ENCODE measurements at places on chromosomes 5 and 9.

GRCh38 chr5:79107020-79107796, 4.4 kb upstream of the BHMT start:
- DNase-seq: no peak

DNA sequence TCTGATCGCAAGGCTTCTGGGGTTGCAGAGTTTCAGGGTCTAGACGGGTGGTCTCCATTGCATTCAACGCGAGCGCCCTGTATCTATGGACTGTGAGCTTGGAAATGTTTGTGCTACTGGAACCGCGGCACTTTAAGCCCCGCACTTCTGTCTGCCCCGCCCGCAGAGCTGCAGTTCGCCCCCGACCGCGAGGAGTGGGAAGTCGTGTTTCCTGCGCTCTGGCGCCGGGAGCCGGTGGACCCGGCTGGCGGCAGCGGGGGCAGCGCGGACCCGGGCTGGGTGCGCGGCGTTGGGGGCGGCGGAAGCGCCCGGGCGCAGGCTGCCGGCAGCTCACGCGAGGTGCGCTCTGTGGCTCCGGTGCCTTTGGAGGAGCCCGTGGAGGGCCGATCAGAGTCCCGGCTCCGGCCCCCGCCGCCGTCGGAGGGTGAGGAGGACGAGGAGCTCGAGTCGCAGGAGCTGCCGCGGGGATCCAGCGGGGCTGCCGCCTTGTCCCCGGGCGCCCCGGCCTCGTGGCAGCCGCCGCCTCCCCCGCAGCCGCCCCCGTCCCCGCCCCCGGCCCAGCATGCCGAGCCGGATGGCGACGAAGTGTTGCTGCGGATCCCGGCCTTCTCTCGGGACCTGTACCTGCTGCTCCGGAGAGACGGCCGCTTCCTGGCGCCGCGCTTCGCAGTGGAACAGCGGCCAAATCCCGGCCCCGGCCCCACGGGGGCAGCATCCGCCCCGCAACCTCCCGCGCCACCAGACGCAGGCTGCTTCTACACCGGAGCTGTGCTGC, 1.0 kb downstream of the ADAMTS19 start:
- no peak for DNase-seq

- DNase-seq: no peak
Observed at GRCh38 chr9:89798547-89799120, 193.8 kb downstream of the GADD45G start.

GRCh38 chr5:38433160-38433861, 123.1 kb downstream of the LIFR start:
- no peak for DNase-seq

DNA sequence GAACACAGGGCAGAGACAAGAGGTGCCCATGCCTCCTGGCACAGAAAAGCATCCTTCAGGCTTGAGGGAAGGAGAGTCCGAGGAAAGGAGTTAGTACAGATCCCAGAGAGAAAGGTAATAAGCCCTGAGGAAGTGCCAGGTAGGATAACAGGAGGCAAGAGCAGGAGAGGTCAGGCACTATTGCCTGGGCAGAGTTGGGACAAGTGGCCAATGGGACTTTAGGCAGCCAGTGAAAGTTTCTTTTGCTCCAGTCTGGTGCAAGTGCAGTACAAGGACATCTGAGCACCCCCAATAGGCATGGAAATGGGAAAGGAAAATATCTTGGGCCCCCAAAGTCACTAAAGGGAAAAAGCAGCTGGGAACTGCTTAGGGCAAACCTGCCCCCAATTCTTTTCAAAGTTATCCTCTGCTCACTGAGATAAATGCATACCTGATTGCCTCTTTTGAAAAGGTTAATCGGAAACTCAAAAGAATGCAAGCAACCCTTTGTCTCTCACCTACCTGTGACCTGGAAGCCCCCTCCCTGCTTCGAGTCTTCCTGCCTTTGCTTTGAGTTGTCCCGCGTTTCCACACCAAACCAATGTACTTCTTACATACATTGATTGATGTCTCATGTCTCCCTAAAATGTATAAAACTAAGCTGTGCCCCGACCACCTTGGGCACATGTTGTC, 46.5 kb downstream of the ELOVL7 start:
- no peak for DNase-seq

- DNase-seq: no peak
Observed at GRCh38 chr5:169736653-169737052, 99.6 kb downstream of the DOCK2 start.

Measured in stimulated activated CD4-positive, alpha-beta T cell treated with anti-CD3 and anti-CD28 coated beads, Interleukin-4, amount 100 ng/mL, for 4 hours (primary cell).